ENCODE measurements at places on chromosomes 16 and 17. TPM values are rescaled to one million over a fixed set of nuclear protein-coding genes. Genes with fewer than 3 reads are reported as not detected.

GRCh38 chr17:28841901-28842281 lies 699 bp downstream of the FAM222B start:
- no peak for DNase-seq

DNA sequence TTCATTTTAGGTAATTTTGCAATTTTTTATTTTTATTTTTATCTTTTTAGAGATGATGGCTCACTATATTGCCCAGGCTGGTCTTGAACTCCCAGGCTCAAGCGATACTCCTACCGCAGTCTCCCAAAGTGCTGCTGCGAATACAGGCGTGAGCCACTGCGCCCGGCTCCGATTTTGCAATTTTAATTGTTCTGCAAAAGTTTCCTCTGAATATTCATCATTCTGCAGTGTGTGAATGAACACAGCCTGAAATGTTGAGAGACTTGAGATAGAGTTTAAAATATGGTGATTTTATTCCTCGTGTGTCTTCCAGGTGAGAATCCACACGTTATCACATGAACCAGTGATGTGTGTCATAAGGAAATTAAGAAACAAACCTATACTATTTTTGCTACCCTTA lies 75.8 kb downstream of the KCNJ12 start:
- DNase-seq: no peak

ZG16 gene
- total RNA-seq: not detected

KCNJ12 gene
- total RNA-seq: 0.97 TPM

DNA sequence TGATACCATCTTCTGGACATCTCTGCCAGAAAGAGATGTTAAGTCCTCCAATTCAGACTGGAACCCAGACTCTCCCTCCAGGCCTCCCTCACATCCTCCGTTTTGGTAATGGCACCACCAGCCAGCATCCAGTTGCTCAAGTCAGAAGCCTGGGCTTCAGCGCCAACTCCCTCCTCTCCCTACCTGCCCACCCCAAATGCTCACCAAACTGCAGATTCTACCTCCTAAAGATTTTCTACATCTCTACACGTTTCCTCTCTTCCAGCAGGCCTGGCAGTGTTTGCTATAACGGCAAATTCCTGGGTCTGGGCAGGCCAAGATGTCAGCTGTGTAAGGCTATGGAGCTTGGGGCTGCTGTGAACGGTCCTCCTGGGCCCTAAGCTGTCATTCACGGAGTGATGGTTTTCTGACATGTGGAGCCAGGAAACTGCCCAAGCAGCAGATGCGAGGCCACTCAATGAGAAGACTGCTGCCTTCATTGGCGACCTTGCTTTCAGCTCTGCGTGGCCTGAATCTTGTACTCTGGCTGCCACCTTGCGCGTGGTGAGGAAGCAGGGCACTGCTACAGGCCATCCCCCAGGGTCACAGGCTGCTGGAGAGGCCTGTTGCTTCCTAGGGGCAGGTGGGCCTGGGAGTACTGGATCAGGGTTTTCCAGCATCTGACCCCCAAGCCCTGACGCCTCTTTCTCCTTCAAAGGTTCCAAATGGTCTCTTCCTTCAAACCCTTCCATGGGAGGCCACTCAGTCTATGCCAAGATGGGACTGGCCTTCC lies 37.7 kb downstream of the TBX4 start:
- DNase-seq: no peak

DNA sequence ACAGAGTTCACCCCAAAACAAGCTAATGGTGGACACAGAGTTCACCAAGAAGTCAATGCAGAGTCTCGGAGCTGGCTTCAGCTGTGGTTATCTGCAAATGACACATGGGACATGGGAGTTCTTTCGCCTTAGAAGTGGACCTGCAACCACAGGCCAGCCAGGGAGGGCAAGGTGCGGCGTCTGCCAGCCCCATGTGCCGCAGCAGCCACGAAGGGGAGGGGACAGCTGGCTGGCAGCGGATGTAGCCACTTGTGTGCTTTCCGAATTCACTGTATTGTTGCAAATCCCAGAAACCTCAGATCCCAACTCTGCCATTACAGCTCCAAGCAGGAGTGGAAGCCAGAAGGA lies 24.8 kb downstream of the LMF1 start:
- DNase-seq: no peak

- DNase-seq: no peak
These were observed 1.5 kb downstream of the FCSK start for GRCh38 chr16:70455910-70456309.

MYH3 gene
- total RNA-seq: 1.1 TPM

DNA sequence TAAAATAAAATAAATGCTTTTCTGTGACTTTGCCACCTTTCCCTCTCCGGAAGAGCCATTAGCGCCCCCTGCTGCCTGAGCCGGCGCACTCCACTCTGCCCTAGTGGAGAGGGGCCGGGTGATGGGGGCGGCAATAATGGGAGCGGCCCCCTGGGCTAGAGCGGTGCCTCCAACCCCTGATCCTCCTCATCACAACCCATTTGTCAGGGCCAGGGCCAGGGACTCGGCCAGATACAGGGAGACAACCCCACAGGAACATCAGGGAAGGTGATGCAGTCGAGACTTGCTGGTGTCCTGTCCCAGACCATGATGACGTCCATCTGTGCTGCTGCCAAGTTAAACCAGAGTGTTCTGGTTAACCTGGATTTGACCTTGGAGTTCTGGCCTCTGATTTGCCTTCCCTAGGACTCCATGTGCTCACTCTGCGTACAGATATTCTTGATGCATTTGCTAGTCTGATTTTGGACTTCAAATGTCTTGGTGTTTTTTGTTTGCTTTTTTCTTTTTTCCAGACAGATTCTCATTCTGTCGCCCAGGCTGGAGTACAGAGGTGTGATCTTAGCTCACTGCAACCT lies 46.1 kb upstream of the BPTF start:
- peak; percentile 90 for DNase-seq

- no peak for DNase-seq
These were observed 191.9 kb downstream of the MSI2 start for GRCh38 chr17:57447990-57448758.

- DNase-seq: peak; percentile 92
These were observed 15.2 kb downstream of the ZFHX3 start for GRCh38 chr16:73032541-73033270.

TSNAXIP1 gene
- not detected for total RNA-seq

DNA sequence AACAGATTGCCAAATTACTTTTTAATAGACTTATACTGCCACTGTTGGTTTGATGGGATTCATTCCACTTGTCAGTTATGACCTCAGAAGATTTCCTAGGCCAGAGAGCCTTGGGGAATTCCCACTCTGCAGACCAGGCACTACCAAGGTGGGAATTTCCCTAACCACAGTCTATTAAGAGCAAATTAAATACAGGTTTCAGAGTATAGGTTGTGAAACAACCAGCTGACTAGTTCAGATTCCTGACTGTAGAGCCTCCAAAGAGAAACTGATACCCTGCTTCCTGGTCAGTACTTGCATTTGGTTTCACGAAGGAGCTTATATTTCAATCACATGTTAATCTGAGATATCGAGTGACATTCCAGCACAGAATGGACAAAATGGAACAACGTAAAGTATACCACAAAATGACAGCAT lies 186.5 kb downstream of the STX8 start:
- DNase-seq: no peak

- DNase-seq: peak; percentile 85
These were observed 206.2 kb downstream of the PRKCB start for GRCh38 chr16:24041834-24042631.

DNA sequence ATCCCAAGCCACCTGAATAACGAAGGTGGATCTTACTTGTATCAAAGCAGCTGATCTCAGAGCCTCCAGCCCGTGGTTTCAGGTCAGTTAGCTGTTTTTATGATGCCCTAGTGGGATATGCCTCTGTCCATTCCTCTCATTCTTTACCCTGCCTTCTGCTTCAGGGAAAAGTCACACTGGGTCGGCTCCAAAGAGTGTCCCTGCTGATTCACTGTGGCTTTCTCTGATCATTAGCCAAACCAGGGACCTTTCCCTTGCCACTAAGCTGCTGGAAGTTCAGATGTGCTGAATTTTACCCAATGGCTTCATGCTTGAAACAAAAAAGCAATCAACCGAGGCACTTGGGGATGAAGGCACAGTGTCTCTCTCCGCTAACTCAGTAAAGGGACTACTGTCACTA lies 170.2 kb upstream of the SALL1 start:
- DNase-seq: no peak

DNA sequence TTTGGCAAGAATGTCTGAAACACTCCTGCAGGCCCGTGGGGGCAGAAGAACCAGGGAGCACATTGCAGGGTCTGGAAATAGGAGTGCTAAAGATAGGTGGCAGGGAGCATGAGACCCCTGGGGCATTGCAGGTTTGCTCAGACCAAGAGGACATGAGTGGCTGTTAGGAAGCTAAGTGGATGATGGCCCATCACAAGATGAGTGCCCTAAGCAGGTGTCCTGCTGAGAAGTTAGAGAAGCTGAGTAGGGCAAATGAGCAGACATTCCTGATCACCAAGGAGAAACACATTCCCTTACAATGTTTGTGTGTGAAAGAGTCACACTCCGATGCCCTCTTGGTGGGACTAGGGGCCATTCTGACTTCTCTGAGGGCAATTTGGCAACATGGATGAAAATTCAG lies 9.9 kb downstream of the MLYCD start:
- DNase-seq: no peak

GRCh38 chr16:1088295-1089170 lies 7.5 kb downstream of the C1QTNF8 start:
- DNase-seq: no peak

CCL1 gene
- not detected for total RNA-seq

DNA sequence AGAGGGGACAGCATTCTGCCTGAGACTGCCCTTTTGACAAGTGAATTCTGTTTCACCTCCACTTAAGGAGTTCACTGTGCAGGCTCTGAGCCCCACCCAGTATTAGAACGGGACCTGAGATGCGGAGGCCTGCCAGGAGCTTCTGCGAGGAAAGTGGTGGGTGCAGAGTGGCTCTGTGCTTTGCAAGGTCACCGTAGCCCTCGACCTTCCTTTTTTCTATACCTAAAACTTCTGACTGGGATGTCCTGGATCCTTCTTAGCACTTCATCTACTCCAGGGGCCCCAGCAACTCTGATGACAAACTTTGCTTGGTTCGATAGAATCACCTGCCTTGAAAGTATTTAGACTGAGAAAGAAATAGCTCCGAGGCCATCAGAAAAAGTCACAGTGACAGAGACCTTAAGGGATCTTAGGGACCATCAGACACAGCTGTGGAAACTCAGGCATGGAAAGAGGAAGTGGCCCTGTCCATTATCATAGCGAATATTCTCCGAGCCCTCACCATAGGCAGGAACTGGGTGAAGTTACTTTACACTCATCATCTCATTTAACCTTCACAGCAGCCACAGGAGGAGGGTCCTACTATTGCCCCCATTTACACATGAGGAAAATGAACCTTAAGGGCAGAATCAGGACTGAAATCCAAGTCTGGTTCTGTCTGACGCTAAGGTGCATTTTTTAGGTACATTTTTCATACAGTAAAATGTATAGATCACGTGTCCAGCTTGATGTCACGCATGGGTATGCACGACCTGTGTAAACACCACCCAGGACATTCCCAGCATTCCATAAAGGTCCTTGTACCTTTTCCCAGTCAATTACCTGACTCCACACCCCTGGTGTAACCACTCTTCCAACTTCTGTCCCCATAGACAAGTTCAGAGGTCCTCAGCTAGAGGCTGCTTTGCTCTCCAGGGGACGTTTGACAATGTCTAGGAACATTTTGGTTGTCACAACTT lies 676 bp upstream of the KRT13 start:
- no peak for DNase-seq

DNA sequence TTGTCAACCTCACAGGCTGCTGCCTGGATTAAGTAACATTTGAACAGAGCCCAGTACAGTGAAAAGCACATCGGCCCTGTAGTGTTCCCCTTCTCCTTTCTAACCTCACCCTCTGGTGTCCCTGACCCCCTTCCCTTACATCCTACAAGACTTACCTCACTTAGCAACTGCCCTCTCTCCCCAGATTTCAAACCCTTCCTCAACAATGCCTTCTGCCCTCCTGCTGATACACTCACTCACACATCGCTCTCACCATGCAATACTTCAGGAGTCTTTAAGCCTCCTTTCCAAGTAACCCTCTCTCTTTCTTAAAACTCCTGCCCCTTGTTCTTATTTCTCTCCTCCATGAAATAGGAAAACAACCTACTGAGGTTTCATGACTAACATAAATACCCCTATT lies 17.8 kb downstream of the ZZEF1 start:
- peak; percentile 36 for DNase-seq

- DNase-seq: no peak
These were observed 175.7 kb downstream of the RGS9 start for GRCh38 chr17:65312718-65313377.

All from GM23338 (cell line).